AG04450 (cell line): ENCODE measurements at places on chromosomes 6 and 20. TPM values are rescaled to one million over a fixed set of nuclear protein-coding genes. Genes with fewer than 3 reads are reported as not detected.

Gene PSORS1C1
- 0.94 and 1.6 TPM in 2 replicates for polyA plus RNA-seq

Gene HLA-DRB1
- not detected in 2 replicates for polyA plus RNA-seq

Gene GRM4
- polyA plus RNA-seq: not detected in 2 replicates

Gene CST2
- polyA plus RNA-seq: not detected in 2 replicates

DNA sequence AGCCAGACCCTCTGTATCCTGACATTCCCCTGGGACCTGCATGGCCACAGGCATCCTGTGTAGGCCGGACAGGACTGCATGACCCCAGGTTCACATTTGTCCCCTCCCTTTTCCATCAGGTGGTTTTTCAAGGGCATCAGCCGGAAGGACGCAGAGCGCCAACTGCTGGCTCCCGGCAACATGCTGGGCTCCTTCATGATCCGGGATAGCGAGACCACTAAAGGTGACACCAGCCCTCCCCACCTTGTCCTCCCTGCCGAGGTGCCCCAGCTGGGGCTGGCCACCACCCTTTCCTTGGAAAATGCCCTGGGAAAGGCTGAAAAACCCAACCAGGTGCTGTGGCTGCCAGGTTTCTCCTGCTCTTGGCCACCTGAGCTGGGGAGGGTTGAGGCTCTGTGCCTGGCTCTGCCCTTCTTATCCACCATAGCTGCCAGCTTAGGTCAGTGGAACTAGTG is 27.6 kb downstream of the HCK start:
- no peak for DNase-seq

DNA sequence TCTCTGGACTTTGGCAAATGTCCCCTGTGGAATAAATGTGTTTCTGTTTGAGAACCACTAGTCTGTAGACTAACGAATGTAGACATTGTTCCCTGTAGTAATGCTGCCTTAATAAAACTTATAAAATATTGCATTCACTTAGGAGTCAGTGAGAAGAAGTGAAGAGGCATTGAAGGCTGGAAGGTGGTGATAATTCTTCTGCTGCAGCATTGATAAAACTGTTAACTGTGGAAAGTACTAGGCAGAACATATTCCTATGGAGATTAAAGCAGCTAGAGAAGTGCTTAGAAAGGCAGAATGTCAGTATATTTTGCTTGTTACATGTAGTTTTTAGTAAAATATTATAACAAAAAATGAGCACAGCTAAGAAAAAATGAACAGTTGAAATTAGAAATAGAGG is 4.8 kb downstream of the PGK2 start:
- no peak for DNase-seq

- DNase-seq: no peak
These were observed 65.8 kb upstream of the JAG1 start for GRCh38 chr20:10739566-10739965.

- no peak for DNase-seq
These were observed 872.9 kb upstream of the SLC35B3 start for GRCh38 chr6:9308284-9308683.

DNA sequence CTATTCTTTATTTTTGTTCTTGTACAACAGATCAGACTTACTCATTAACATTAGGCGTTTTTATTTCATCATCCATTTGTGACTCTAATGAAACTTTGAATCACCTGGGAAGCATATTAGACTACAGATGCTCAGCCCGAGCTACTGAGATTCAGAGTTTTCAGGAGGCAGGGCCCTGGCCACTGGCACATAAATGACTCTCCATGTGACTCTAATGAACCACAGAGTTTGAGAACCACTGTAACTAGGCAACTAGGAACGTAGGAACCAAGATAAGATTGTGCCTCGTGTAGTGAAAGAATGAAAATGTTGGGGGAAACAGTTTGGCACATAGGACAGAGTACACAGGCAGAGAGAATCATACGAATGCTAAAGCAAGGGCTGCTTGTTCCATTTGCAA is 405.9 kb upstream of the BTBD3 start:
- DNase-seq: no peak

DNA sequence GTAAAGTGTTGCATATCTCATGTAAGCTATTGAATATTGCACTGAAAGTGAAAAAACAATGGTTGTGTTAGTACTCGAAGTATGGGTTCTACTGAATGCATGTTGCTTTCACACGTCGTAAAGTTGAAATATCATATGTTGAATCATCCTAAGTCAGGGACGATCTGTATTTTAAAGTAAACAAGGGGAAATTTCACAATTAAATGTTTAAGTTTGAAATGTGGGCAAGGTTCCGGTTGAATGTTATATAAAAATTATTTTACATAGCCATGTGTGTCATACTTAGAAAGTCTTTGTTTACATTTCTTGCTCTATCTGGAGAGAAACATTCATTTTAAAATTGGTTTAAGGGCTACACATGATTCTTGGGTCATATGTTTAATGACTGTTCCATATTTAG is 76.8 kb downstream of the AKAP7 start:
- DNase-seq: no peak

DNA sequence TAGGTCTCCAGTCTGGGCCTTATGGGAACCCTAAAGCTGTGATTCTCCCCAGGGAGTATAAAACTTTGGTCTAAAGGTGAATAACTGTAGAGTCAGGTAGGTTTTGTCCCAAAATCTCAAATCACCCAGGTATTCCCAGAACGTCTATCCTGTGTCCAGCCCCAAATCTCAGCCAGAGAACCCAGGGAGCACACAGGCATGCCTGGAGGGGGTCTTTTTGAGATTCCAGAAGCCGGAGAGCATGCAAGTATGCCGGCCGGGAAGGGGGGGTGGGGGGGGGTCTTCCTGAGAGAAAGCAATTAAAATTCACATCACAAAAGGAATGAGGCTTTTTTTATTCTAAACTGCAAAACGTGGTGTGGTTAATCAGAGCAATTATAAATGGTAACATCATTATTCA is 210.0 kb downstream of the PTPRT start:
- no peak for DNase-seq

DNA sequence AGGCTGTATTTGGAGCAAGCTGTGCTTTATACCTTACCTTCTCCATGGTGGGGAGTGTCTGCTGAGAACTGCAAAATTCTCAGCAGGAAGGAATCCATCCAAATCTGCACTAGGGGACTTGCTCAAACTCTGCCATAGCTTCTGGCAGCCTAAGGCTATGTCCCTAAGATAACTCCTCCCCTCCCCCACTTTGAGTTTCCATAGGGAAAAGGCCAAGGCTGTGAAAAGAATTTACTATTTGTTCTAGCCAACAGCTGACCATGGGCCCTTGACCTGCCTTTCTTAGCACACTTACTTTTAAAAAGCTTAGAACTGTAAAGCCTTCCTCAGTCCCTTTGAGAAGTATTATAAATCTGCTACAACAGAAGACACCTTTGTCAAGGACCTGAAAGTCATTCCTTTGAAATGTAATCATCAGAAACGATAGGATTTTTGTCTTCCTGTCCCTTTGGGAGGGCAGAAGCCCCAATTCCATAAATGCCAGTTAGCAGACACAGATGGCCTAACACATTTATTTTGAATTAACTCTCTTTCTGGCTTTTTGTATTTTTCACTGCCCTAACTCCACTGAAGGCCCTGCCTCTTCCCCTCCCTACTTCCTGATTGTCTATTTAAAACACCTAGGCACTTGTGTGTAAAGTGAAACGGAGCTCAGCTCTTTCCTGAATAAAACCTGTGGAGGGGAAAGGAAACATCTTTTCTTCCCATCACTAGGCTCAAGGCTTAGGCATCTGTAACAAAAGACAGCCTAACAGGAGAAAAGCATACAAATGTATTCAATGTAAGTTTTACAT is 157.1 kb downstream of the AKAP7 start:
- no peak for DNase-seq

DNA sequence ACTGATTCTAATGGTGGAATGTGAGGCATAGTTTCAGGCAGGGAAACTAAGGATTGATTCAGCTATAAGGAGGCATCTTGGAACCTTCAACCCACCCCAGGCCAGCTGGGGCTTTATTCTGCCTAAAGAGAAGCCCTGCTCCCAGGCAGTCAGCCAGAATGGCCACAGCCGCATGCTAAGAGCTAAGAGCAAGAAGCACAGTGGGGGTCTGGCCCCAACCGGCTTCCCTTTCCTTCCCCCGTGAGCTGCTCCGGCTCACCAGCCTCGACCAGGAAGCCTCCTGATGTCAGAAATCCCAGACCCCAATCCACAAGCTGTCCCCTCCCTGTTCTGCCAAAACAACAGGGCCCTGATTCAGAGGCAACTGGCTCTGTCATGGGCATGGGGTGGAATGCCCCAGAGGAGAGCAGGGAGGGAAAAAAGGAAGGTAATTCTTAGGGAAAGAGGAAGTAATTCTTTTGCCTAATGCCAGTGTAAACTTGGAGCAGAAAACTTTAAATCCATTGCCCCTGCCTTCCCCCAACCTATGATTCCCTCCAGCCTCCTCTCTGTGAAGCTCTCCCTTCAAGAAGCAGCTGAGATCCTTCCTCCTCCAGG is 6.9 kb downstream of the GRM4 start:
- DNase-seq: no peak

GRCh38 chr20:57545927-57546662 is 14.8 kb upstream of the PCK1 start:
- DNase-seq: no peak

- no peak for DNase-seq
These were observed 46.1 kb upstream of the TULP4 start for GRCh38 chr6:158266131-158266530.

- peak; percentile 3 for DNase-seq
These were observed 82.8 kb downstream of the MLIP start for GRCh38 chr6:54194067-54194466.

DNA sequence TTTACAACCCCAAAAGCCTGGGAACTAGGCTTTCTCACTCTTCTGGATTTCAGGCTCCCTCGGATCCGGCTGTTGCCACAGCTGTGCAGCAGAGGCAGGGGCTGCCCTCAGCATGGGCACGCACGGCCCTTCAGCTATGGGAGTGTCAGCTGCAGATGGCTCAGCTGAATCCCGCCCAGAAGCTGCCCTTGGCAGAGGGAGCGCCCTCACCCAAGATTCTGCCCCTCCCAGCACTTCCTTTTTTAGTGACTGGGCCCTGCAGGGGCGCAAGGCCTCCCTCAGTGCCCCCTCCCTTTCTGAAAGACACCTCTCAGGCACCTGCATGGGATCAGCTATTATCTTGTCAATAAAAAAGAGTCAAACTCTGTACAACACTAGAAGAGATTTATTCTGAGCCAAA is 67.9 kb upstream of the THBS2 start:
- no peak for DNase-seq

DNA sequence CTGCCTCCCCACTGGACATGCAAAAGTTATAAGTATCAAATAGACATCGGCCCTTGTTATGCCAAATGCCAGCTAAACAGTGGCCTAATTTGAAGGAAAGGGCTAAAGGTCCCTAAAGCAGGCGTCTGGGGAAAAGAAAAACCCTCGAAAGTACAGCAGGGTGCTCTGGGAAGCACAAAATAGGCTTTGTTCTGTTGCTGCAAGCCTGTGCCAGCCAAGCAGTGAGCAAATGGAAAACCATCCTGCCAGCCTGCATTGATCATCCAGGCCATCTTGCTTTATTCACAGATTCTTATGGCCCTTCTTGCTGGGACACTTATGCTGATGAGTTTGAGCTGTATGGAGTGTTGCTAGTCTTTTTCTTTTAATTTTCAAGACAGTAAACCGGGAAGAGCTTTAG is 62.2 kb upstream of the PLEKHG1 start:
- DNase-seq: no peak
